Suppressor macrophage (primary cell): ENCODE measurements at places on chromosomes 1 and 21.

DNA sequence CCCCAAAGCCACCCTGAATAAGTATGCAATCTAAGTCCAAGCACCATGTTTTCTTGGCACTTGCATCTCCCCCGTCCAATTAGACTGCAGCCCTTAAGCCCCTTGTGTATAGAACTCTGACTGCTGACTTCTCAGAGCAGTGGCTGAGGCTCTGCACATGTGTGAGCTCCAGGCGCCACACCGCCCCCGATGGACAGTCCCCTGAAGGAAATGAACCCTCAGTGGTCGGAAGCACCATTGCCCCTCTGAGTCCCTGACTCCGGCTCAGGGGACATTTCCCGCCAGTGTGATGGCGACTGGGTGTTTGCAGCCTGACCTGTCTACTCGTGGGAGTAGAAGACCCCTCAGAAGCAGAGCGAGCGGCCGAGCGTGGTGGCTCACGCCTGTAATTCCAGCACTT is 37.2 kb upstream of the SCCPDH start:
- no peak for DNase-seq

DNA sequence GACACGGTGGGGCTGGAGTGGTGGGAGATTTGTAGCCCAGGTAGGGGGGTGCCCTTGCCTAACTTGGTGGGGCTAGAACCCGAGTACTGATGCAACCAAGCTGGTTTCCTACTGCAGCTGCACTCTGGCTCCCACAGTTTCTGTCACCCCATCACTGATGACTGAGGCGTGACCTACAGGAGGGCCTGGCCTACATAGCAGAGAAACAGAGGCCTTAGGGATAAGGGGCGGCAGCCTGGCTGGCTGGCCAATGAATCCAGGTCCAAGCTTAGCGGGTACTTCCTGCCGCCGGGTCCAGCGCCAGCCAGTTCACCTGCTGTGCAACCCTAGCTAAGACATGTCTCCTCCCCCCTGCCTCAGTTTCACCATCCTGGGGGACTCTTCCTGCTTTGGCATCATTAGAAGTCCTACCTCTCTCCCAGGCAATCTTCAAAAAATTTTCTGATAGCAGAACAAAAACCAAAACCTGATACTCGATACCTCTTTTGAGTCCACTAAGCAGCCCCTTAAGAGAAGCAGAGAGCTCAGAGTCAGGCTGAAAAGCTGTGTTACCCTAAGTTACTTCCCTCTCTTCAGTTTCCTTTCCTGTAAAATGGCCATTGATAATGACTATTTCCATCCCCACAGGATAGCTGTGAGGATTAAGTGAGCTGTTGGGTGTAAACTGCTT is 27.3 kb upstream of the RNF19B start:
- DNase-seq = no peak

DNA sequence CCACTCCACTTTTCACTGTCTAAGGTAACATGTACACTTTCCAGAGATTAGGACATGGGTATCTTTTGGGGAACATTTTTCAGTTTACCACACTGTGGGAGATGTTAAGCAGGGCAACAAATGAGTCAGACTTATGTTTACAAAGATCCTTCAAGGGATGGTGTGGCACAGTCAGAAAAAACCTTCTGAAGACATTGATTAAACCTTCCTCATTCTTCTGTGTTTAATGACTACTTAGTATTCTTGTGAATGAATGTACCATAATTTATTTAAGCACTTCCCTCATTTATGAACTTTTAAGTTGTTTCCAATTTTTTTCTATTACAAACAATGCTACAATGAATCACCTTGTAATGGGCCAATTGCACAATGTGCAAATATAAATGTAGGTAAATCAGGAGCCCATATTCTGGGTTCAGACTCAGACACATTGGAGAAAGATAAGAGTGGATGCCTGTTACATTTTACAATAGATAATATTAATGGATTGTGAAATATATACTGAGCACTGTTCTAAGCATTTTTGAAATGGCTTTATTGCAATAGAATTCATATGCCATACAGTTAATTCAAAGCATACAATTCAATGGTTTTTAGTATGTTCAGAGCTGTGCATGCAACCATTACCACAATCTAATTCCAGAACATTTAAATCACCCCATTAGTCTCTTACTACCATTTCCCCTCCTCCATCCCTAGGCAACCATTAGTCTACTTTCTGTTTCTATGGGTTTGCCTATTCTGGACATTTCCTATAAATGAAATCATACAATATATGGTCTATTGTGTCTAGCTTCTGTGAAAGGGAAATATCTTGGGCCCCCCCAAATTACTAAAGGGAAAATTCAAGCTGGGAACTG is 1.9 kb upstream of the SFT2D2 start:
- no peak for DNase-seq

- DNase-seq = no peak
These were observed 78.2 kb downstream of the SLC16A1 start for GRCh38 chr1:112877750-112878149.

GRCh38 chr1:52403566-52404115 is 582 bp downstream of the ORC1 start:
- DNase-seq = peak; percentile 79

GRCh38 chr21:18023711-18024110 is 204.6 kb upstream of the C21orf91 start:
- DNase-seq = no peak

DNA sequence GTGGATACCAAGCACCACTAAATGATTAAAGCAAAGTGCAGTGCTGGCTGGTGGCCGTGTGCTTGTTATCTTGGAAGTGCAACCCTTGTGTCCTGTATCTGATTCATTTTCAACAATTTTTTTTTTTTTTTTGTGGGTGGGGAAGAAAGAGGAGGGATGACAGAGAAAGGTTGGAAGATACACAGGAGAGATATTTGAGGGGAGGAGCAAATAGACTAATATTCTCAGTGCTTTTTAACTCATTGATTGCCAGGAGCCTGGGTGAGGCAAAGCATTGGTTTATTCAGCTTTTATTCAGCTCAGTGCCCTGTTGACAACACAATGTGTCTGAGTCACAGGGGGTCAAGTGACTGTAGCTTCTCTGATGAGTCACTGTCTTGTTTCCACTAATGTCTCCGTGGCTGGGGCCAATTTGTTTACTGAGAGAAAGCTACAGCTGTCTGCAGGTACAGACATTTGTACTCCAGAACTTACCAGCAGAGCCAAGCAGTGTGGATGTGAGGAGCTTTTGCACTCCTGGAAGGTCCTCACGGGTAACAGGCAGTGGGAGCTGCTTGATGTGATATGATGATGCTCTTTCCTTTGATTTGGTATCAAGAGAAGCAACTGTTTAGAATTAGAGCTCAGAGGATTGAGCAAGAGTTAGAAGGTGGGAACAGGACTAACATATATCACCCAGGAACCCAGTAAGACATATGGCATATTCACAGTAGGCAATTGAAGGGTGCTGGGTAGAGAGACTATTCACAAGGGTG is 23.6 kb upstream of the DNM3 start:
- DNase-seq = peak; percentile 88

DNA sequence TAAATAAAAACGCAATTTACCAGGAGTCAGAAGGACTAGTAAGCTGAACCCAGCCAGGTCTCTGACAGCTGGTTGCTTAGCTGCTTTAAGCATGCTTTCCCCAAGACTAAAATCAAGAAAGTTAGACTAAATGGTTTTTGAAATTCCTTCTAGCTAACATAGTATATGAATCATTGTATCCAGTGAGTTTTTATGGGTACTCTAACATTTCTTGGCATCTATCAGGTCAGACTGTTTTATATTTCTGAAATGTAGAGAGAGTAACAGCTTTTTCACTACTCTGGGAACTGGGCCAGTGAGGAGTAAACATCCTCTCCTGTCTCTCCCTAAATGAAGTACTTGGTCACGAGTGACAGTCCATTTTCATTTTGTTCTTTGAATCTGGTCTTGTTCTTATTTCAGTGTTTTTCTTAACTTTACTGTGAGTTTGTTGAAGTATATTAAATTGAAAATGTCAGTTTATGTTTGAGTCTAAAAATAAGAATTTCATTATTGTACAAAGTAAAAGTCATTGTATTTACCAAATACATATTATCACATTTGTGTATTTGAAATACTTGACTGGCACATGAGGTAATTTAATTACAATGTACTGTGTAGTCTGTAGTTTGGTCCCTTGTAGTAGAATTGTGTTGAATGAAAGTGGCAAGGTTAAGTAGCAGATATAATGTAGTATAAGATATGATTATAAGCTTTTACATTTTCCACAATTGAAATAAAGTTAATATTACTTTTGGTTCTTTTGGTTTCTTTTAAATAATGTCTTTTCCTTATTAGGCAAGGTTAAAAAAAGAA is 47.6 kb downstream of the PKN2 start:
- DNase-seq = no peak

- DNase-seq = no peak
These were observed 97.8 kb upstream of the C8B start for GRCh38 chr1:57063406-57064125.

GRCh38 chr21:39669485-39669884 is 56.7 kb downstream of the B3GALT5 start:
- no peak for DNase-seq

GRCh38 chr1:151061704-151062103 is 1.5 kb downstream of the MLLT11 start:
- no peak for DNase-seq

- peak; percentile 71 for DNase-seq
These were observed 49.6 kb upstream of the IRF2BP2 start for GRCh38 chr1:234659538-234659937.

- peak; percentile 80 for DNase-seq
These were observed 2.8 kb upstream of the LIX1L start for GRCh38 chr1:145960468-145961108.

DNA sequence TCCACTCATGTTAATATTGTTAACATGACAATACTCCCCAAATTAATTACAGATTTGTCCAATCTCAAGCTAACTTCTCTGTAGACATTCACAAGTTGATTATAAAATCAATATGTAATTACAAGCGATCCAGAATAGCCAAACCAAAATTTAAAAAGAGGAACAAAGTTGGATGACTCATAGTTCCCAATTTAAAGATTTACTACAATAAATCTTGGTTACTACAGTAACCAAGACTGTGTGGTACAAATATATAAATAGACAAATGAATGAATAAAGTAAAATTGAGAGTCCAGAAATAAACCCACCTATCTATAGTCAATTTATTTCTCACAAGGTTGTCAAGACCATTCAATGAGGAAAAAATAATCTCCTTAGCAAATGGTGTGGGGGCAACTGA is 7.1 kb upstream of the KRTAP10-4 start:
- DNase-seq = peak; percentile 63

GRCh38 chr1:165235777-165236291 is 120.7 kb downstream of the LMX1A start:
- DNase-seq = no peak

DNA sequence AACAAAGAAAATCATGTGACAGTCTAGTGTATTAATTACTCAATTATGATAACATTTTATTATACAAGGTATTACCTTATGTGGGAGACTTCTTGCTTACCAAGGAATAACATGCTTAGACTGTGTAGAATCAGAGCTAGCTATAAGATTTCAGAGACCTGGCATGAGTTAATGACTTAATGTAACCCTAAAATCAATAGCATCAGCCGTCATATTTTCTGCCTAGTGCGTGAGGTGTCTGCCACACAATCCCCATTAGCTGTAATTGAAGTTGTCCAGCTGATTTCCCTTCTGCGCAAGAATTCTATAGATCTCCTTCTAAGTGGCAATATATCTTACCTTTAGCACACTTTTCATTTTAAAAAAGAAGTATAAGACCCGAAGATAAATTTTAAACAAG is 28.8 kb downstream of the CHODL start:
- DNase-seq = no peak

DNA sequence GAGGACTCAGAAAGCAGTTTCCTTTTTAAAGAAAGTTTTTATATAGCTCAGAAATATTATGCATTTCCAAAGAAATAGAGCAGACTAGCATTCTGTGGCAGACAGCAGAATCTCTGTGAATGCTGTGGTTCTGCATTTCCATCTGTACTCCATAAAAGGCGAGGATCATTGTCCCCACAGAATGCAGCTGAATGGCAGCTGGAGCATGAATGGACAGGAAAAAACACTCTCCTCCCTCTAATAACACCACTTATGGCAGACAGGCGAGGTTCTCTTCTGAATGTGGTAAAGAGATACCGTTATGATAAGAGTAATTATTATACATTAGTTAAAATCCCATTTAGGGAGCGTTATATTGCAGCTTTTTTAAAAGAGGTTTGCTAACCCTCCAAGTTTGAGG is 81.4 kb upstream of the WLS start:
- DNase-seq = no peak

GRCh38 chr1:211842518-211842917 is 12.0 kb upstream of the LPGAT1 start:
- no peak for DNase-seq

DNA sequence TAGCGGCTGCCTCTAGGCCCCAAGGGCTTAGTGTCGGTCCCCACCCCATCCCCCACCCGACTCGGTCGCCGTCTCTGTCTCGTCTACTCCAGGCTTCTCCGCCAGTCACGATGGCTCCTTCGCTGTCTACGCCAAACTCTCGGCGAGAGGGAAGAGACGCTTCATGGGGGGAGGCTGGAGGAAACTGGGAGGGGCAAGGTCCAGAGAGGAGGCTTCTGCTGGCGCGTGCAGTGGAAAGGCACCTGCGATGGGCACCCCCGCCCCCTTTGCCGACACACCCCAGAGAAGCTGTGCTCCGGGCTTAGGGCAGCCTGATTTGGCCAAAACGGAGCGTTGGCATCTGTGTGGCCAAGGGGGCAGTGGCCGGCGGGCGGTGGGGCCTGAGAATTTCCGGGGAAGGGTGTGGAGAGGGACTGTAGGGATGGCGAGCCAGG is 1.2 kb upstream of the CSMD2 start:
- DNase-seq = no peak

- DNase-seq = no peak
These were observed 11.6 kb downstream of the OBSCN start for GRCh38 chr1:228219245-228219961.

- no peak for DNase-seq
These were observed 4.9 kb upstream of the TTC22 start for GRCh38 chr1:54805981-54806381.

DNA sequence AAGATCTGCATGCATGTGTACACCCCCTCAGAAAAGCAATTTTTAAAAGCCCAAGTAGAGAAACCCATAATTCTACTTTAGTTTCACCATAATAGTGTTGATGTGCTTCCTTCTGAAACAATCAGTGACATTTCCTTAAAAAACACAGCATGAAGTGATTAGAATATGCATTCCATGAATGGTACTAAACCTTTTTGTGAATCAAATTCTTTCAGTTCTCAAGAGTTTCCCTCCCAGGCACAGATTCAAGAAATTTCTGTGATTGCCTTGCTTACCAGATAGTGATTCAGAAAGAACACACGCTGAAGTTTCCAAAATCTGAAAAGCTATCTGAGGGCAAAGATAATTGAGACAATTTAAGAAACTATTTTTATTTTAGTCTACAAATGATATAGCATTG is 136.4 kb upstream of the ADGRL2 start:
- no peak for DNase-seq

- DNase-seq = no peak
These were observed 12.4 kb downstream of the XKR8 start for GRCh38 chr1:27972141-27972540.

DNA sequence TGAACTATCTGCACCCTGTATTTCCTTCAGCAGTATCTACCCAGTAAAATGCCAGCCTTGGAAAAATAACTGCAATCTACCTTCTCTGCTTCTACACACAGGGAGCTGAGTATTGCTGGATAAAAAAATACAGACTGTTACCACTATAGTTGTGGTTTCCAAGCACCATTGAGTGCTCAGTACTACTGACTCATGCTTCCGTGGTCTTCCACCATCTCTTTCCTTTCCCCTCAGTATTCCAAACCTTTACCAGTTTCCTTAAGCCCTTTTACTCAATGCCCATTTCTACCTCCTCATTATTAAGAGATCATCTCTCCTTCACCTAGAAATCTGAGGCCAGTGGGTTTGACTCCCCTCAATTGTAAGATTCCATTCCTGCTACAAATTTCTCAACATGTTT is 23.8 kb downstream of the GLMN start:
- DNase-seq = no peak
